ENCODE measurements at places on chromosomes 13 and 19. TPM values are rescaled to one million over a fixed set of nuclear protein-coding genes. Genes with fewer than 3 reads are reported as not detected.

GRCh38 chr13:21326155-21327031 is 132.7 kb downstream of the ZDHHC20 start:
- peak; percentile 48 for DNase-seq

GRCh38 chr19:17282488-17283125 is 906 bp downstream of the ANKLE1 start:
- peak; percentile 83 for DNase-seq

DNA sequence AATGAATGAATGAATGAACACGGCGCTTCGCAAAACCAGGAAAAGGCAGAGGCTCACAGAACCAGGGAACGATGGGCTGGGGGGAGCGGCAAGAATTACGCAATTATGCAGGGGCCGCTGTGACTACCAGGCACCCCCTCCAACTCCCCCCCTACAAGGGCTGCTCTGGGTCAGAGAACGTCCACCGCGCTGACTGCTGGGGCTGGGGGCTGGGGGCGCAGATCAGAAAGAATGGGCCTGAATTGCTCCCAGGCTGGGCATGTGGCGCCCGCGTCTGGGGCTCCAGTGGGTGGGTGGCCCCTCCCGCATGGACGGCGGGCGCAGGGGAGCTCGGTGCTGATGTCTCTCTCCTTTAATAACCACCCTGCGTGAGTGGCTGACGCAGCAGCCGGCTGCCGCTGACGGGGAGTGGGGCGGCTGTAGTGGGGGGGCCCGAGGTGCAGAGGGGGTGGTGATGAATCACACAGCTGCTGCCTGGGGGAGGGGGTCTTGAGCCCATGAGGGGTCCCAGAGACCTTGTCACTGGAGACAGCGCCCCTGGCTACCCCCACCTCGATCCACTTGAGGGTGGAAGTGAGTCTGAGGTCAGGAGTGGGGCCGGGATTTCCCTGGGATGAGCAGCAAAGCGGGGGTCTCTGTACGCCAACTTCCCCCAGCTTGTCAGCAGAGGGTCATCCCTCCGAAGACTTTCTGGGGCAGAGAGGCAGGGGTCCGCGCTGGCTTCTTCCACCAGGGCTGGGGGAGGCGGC is 1.5 kb upstream of the CIRBP start:
- peak; percentile 71 for DNase-seq

GRCh38 chr13:32530841-32531253 is 7.7 kb downstream of the N4BP2L2 start:
- DNase-seq: no peak

- DNase-seq: peak; percentile 74
These were observed 96.3 kb upstream of the SLC15A1 start for GRCh38 chr13:98848746-98849145.

DNA sequence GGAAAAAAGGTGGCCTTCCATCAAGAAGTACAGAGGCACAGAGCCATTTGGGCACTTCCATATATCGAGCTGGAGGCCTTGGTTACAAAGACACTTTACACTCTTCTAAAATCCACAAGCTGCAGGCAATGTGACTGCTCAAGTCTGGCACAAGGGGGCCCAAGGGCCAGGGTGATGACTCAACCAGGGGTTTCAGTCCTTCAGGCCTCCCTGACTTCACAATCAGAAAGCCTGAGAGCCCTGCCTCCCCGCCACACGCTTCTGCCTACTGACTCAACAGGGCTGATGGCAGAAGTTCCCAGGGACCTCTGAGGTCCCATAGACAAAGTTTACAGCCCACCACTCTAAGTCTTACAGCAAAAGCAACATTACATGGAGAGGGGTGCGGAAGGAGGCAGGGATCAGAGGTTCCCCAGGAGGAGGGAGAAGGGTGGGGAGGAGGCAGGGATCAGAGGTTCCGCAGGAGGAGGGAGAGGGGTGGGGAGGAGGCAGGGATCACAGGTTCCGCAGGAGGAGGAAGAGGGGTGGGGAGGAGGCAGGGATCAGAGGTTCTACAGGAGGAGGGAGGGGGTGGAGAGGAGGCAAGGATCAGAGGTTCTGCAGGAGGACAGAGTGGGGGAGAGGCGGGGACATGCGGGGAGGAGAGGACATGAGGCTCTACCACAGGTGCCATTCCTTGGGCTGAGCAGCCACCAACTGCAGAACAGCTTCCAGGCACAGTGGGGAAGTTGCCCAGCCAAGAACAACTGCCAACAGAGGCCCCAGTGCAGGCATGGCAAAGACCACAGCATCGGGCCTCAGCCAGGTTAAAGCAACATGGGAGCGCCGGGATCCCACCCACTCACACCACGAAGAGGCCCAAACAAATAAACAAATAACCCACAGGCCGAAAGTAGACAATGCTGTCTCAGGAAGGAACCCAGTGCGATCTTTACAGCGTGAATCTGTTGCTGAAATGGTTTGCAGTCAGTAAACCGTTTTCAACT is 52.0 kb downstream of the SLC7A1 start:
- no peak for DNase-seq

DNA sequence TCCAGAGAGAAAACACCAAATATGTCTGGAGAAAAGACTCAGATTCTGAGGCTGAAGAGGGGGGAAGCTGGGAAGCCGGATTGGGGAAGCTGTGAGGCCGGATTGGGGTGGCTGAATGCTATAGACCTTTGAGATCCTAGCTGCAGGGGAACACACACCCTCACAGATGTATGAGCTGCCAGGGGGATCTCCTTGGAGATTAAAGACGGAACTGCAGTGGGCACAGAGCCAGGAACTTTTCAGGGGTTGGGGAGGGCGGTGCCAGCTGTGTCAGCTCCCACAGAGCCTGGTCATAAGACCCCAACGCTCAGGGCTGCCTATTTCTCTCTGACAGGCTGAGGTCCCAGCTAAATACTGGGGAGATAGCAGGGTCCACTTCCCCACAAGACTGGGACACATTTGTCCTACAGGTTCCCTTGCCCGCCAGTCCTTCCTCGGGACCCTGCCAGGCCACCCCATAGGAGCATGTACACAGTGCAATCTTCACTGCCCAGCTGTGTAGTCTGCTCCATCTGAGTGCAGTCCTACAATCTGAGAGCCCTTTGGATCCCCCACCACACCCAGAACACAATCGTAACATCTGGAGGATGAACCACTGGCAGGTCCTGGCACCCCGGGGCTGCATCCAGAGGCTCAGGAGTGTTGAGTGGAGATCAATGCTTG is 1893.9 kb downstream of the PCDH9 start:
- no peak for DNase-seq

GRCh38 chr19:12987781-12988180 is 7.5 kb upstream of the NFIX start:
- DNase-seq: no peak

DNA sequence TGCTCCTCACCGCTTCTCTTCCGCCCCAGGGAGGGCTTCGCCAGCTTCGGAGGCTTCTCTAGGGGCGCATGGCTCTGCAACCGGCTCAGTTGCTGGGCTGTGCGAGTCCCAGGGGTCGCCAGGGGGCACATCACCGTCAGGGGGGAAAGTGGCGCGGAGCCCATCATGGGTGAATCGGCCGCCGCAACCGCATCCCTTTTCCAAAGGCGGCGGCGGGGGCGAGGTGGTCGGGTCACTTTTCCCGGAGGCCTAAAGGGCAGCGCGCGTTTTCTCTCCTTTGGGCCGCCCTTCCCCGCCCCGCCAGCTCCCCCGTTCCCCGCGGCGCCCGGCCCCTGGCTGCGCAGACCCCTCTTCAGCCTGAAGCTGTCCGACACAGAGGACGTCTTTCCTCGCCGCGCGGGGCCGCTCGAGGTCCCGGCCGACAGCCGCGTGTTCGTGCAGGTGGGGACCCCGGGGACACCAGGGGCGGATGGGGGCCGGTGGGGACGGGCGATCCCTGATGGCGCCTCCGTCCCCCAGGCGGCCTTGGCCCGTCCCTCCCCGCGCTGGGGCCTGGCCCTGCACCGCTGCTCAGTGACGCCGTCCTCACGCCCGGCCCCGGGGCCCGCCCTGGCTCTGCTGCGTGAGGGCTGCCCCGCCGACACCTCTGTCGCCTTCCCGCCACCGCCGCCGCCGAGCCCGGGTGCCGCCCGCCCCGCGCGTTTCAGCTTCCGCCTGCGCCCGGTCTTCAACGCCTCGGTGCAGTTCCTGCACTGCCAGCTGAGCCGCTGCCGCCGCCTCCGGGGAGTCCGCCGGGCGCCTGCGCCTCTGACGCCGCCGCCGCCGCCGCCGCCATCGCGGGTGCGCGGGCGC is 1.7 kb downstream of the TGFBR3L start:
- DNase-seq: peak; percentile 70

DNA sequence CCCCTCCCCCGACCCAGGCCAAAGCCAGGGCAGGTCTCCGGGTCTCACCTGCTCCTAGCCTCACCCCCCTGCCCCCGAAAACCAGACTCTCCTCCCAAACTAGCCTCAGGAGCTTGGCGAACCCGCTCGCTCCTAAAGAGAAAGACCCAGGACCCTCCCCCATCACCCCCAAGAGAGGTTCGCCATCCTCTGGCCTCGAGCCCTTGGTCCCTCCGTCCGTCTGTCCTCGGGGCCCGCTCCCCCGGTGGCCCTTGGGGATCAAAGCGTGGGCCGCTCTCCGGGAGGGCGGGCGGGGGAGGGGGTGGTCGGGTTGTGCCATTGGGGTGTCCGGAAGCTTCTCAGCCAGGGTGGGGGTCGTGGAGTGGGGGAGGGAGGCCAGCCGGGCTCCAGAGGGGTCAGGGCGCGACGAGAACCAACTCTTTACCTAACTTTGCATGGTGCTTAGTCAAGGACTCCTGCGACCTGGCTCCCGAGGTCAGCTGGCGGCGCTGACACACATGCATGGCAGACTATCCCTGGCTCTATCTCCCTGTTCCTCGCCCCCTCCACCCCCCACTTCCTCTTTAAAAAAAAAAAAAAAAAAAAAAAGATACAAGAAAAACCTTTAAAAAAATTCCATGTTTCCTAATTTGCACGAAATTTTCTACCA is 15.6 kb downstream of the SMIM24 start:
- DNase-seq: no peak

DNA sequence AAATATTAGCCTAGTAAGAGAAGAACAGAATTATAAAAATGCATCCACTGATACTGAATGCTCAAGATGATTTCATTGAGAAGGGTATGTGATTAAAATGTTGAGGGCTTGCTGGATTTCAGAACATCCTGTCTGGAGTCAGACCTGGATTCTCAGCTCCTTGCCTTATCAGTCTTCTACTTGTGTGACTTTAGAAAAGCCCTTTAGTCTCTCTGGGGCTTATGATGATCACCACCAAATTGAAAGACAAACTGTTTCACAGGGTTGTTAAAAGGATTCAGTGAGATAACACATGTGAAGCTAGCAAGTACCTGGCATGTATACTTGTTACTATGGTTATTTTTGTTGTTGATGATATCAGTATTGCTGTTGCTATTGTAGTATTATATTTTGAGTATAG is 118.4 kb downstream of the GPC6 start:
- no peak for DNase-seq

DNA sequence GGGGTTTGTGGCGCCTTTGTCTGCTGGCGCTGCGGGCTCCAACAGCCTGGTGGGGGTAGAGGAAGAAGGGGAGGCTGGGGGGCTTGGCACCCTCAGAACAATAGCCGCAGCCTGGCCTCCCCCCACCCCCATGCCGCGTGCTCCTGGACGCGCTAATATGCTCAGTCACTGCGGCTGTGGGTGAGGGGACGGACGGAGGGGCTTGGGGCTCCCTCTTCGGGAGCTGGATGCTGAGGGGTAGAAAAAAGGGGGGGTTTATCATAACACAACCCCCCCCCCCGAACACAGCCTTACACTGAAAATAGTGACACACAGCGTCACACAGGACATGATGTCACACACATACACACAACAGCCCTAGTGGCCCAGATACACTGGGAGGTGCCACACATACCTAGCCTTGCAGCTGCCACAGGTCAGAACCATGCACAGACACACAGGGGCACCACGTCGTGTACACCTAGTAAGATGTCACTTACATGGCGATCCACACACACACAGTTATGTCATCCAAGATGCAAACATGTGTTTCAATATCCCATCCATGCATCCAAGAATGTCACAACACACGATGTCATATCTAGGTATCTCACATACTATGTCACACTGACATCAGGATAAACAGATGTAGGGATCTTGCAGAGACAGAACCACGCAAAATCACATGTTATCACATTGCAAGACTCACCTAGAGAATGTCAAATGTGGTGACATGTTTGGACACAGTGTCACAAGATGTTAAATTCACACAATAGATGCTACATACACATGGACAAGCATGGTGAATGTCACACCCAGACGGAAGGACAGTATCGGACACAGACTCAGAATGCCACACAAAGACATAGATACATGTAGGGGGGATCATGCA is 806 bp downstream of the MAST1 start:
- DNase-seq: no peak

- no peak for DNase-seq
These were observed 440.5 kb upstream of the SGCG start for GRCh38 chr13:22740264-22740663.

DNA sequence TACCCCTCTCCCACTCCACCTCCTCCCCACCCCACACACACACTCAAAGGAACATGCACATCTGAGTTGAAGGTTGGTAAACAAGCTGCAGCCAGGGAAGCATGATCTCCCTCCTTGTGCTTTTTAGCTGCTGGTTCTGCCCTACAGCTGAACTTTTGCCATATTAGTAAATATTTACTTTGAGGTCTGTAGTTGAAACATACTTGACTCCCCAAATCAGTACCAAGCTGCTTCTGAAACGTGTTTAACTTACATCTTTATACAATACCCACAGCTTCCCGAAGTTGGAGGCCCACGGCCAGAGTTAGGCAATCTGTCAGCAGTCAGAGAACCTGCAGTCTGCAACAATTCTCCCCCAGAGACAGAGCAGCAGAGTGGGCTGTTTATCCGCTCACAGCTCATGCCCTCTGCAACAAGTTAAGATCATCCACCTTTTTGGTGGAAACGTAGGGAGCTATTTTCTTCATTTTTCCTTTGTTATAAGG is 1.5 kb upstream of the PCDH20 start:
- DNase-seq: no peak

DNA sequence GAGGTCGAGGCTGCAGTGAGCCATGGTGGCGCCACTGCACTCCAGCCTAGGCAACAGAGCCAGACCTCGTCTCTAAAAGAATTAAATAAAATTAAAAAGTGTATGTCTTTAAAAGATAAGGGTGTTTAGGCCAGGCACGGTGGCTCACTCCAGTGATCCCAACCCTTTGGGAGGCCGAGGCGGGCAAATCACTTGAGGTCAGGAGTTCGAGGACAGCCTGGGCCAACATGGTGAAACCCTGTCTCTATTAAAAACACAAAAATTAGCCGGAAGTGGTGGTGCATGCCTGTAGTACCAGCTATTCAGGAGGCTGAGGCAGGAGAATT is 7.5 kb upstream of the SDHAF1 start:
- no peak for DNase-seq

Gene FGF9
- total RNA-seq: 15.5 TPM

Gene EDNRB
- total RNA-seq: 43.1 TPM

Gene GSX1
- not detected for total RNA-seq

Gene PRR36
- total RNA-seq: 55.6 TPM

Gene GPC6
- 1.7 TPM for total RNA-seq

Gene ZFP14
- 19.4 TPM for total RNA-seq

Gene FAM216B
- 0.30 TPM for total RNA-seq
